ENCODE measurements at places on chromosomes 1 and 21.

- peaks cover 76% of the 10 kb centered on the region for H3K4me1 ChIP-seq
- no peak for DNase-seq
- no peaks in the 10 kb centered on the region for H3K27me3 ChIP-seq
- peaks cover 29% of the 10 kb centered on the region for H3K36me3 ChIP-seq
- no peak overlapping the region for H3K27ac ChIP-seq
Observed at GRCh38 chr1:55197099-55197498, 18.1 kb downstream of the USP24 start.

GRCh38 chr1:181133441-181133951, 45.0 kb downstream of the IER5 start:
- peaks cover 11% of the 10 kb centered on the region for H3K27me3 ChIP-seq
- peaks cover 41% of the 10 kb centered on the region for H3K4me1 ChIP-seq
- no peaks in the 10 kb centered on the region for H3K36me3 ChIP-seq
- H3K27ac ChIP-seq, result no peak overlapping the region

GRCh38 chr1:6198646-6199297, 623 bp downstream of the RPL22 start:
- no peaks in the 10 kb centered on the region for H3K27me3 ChIP-seq
- peak overlapping the region; percentile 99 for H3K4me3 ChIP-seq
- H3K27ac ChIP-seq, result peak overlapping the region; percentile 96
- H3K4me1 ChIP-seq, result peaks cover 39% of the 10 kb centered on the region
- H3K36me3 ChIP-seq, result peaks cover 40% of the 10 kb centered on the region

- no peak for DNase-seq
- H3K27ac ChIP-seq, result no peak overlapping the region
- H3K27me3 ChIP-seq, result no peaks in the 10 kb centered on the region
- peaks cover 6% of the 10 kb centered on the region for H3K4me1 ChIP-seq
- no peaks in the 10 kb centered on the region for H3K36me3 ChIP-seq
Observed at GRCh38 chr1:226816576-226816975, 53.8 kb upstream of the PSEN2 start.

DNA sequence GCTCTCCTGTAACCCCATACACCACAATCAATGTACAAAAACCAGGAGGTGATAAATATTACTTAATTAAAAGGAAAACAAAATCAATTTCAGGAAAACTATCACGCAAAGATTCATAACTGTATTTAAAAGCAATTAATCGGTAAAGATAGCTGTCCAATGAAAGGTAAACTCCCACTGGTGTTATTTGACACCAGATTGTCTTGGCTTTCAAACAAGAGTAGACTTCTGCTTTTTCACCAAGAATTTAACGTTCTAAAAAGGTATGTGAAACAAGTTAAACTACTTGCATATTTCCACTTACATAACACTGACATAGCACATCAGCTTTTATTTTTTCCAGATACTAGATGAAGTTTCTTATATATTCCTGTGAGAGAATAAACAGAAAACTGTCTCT, 3.5 kb downstream of the PLPP3 start:
- H3K4me3 ChIP-seq, result no peak overlapping the region
- H3K27ac ChIP-seq, result no peak overlapping the region
- H3K4me1 ChIP-seq, result peaks cover 8% of the 10 kb centered on the region
- peaks cover 44% of the 10 kb centered on the region for H3K27me3 ChIP-seq
- H3K36me3 ChIP-seq, result peaks cover 1% of the 10 kb centered on the region
- no peak for DNase-seq

GRCh38 chr21:35324372-35325220, 275.5 kb upstream of the RUNX1 start:
- H3K4me3 ChIP-seq, result no peak overlapping the region
- H3K36me3 ChIP-seq, result no peaks in the 10 kb centered on the region
- no peaks in the 10 kb centered on the region for H3K27me3 ChIP-seq

DNA sequence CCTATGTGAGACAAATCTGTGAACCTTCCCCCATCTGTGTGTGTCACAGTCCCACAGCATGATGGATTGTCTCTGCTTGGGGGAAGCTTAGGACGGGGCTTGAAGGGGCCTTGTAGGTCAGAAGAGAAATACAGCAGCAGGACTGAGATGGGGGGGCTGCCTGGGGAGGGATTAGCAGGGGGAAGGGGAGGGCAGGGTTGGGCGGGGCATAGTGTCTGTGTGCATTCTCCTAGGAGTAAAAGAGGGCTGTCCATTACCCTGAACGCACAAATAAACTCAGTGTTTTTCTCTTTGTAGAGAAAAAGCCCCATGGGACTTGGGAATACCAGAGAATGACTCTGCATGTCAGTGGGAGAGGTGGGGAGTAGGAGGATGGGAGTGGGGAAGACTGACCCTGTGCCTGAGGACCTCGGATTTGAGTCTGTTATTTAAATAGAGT, 16.4 kb downstream of the RNF220 start:
- peaks cover 5% of the 10 kb centered on the region for H3K4me1 ChIP-seq
- H3K27me3 ChIP-seq, result peaks cover 46% of the 10 kb centered on the region
- no peak for DNase-seq
- H3K36me3 ChIP-seq, result no peaks in the 10 kb centered on the region
- no peak overlapping the region for H3K27ac ChIP-seq
- H3K4me3 ChIP-seq, result no peak overlapping the region
